CD4-positive, alpha-beta T cell treated with Interferon alpha-2 for 1 hour (primary cell): ENCODE measurements at places on chromosomes 2 and 18.

GRCh38 chr2:145592361-145592760, 1072.4 kb upstream of the ZEB2 start:
- DNase-seq, result no peak

GRCh38 chr18:11751341-11752115, 62.5 kb downstream of the GNAL start:
- DNase-seq, result no peak

GRCh38 chr2:65057391-65058052, 1.3 kb downstream of the CEP68 start:
- DNase-seq, result peak; percentile 81

DNA sequence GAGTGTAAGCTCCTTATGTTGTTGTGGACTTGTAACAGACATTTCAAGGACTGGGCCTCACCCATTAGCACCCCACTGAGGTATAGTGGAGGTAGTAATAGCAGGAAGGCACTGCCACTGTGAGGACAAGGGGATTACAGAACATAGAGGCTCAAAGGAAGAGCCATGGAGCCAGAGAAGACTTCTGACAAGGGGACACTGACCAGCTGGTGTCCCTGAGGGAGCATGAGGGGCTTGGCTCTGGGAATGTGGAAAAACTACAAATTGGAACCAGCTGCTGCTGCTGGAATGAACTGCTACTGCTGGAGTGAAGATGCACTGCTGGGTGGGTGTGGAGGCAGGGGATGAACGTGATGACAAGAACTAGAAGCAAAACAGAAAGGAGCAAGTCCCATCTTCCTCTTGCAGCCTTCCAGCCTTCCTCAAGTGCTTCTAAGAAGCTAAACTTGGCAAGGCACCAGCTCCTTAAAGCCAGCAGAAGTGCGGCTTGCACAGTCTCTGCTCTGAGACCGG, 167.3 kb upstream of the NOSTRIN start:
- no peak for DNase-seq

DNA sequence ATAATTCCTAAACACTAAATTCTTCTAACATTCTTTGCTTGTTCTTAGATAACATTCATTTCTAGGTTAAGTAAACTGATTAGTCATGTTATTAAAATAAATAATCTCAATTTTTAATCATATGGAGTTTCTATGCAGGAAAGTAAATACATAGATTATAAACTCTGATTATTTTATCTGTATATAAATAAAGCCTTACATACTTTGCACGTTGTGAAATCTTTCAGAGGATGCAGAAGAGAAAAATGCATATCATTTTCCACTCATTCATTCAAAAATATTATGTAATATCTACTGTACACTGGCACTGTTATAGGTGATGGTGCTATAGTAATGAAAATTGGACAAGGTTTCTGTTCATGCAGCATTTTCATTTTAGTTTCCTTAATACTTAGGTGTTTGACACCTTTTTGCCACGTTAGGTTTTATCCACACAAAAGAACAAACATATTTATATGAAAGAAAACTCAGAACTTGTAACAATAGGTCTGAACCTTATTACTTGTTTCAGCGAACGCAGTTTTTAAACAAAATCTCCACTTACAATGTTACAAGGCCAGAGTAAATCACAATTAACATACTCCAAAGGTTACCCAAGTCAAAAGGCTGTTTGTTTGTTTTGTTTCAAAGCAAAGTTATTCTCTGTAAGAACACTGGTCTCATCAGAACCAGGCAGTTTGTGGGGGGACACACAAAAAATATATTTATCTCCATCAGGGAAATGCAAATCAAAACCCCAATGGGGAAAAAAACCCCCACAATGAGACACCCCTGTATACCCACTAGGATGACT, 27.4 kb downstream of the ADAM17 start:
- DNase-seq, result no peak

GRCh38 chr2:42123426-42123825, 45.7 kb upstream of the EML4 start:
- DNase-seq, result no peak

DNA sequence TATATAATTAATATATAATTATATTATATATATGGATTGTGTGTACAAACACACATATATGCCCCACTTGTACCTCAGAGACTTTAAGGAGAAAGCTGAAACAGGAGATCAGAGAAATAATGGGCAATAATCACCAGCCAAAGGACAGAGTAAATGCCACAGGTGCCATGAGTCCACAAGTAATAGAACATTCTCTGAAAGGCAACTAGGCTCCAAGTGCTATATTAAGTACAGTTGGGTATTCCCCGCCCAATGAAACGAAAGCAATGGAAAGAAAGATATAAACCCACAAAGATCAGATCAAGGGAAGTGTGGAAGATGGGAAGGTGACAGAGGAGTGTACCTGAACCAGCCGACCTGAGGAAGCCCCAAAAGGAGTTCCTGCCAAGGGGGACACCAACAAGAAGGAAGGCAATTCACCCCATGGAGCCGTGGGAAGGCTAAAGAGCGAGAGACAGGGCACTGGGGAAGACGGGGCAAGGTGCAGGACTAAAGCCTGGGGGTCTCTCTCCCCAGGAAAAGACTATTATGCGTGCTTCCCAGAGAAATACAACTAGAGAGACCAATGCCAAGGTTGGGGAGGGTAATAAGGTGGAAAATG, 19.0 kb downstream of the DYM start:
- DNase-seq, result no peak

DNA sequence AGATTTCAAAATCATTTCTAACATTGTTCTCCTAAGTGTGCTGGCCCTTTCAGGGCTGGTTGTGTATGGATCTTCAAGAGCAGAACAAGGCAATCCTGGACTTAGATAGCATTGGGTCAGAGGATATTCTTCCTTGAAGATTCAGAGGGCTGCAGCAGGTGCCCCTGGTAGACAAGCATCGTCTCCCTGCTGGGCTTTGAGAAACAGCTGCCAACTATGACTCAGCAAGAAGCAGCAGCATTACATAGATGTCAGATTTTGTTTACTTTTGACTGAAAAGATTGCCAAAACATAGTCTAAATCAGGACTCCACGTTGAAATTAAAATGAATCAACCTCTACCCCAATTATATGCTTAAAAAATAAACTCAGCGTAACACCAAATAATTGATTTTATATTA, 618.8 kb downstream of the SOCS6 start:
- no peak for DNase-seq

- DNase-seq, result no peak
Observed at GRCh38 chr2:236210536-236210935, 42.4 kb upstream of the GBX2 start.

GRCh38 chr2:235271936-235272335, 221.9 kb upstream of the AGAP1 start:
- DNase-seq, result no peak

- DNase-seq, result no peak
Observed at GRCh38 chr2:125224830-125225229, 1199.7 kb downstream of the CNTNAP5 start.

DNA sequence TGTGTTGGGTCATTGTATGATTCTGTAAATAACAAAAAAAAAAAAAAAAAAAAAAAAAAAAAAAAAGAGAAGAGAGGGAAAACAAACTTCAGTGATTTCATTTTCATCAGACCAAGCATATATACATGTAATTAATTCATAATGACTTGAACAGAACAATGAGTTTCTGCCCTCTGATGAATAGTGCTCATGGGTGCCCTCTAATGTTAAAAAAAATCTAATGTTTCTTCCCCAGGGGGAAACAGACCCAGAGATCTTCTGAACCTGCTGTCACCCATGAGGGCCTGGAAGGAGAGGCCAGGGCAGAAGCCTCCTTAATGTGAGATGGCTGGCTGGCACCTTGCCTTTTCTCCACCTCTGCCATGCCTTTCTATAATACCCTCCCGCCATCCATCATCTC, 289.2 kb downstream of the ZNF521 start:
- no peak for DNase-seq

DNA sequence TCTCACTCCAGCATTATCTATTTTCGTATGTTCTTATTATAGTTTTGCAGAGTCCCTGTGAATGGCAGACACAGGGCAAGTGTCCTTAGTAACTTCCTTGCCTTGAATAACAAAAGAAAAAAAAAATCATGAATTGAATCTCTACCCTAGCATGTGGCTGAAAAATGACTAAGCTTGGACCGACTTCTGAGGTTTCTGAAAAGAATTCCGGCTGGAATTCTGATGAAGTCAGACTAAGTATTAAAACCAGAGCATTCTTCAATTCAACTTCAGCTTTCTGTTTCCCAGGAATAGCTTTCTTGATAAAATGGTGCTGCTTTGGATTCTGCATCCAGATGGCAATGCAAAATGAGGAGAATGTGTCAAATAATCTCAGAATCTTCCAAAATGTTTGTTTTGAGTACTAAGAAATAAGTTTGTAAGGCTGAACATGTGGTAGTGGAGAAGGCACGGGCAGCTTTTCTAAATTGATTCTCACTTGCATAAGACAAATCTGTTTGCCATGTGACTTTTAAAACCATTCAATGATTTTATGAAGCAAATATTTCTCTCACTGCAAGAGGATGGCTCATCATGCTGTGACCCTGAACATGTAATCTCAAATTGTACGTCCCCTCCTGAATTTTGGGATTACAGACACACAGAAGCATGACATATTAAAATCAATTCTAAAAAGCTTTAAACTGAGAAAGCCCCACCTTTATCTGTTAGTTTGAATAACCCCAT, 1462.8 kb upstream of the LRRTM1 start:
- DNase-seq, result no peak

DNA sequence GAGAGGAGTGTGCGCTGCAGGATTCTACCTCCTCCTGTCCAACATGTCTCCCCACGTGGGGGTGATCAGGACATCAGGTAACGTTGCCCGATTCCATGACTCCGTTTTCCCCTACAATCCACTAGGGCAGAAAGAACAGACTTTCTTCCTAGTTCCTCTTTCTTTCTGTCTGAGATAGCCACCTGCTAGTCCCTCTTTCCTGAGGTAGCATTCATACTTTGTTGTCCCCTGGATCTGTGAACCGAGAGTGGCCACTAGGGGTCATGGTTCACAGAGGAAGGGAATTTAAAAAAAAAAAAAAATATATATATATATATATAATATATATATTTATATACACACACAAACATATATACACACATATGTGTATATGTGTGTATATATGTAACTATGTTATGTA, 210.0 kb upstream of the ZNF521 start:
- no peak for DNase-seq

DNA sequence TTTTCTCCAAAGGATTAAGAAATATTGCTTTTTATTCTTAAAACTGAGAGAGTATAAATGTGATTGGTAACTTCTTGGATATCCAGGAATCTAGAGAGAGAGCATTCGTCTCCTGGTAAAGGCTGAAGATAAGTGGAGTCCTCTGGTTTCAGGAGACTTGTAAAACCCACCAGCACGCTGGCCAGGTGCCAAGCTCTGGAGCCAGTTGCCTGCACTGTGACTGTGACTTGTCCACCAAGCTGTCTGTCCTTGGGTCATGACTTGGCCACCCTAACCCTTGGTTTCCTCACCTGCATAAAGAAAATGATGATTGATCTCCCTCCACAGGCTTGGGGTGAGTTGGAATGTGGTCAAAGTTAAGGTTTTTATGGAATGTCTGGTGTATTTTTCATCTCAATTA, 185.4 kb upstream of the NCKAP5 start:
- DNase-seq, result no peak

- DNase-seq, result no peak
Observed at GRCh38 chr2:205187731-205188130, 494.6 kb upstream of the NRP2 start.

DNA sequence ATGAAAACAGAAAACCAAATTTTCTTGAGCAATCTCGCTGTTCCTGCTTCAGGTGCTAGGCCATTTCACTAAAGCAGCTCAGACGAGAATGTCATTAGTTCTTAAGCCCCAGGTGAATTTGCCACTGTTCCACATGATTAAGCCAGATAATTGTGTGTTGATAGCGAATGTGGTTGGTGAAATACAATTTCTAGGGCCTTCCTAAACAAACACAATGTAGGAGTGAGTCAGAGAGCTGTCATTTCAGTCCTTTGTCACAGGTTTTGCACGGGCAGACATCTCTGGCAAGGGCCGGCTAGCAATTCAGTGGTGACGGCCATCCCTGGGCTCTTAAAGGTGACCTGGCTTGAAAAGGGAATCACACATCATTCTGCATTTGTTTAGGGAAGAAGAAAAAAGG, 170.7 kb downstream of the TMEM182 start:
- no peak for DNase-seq

DNA sequence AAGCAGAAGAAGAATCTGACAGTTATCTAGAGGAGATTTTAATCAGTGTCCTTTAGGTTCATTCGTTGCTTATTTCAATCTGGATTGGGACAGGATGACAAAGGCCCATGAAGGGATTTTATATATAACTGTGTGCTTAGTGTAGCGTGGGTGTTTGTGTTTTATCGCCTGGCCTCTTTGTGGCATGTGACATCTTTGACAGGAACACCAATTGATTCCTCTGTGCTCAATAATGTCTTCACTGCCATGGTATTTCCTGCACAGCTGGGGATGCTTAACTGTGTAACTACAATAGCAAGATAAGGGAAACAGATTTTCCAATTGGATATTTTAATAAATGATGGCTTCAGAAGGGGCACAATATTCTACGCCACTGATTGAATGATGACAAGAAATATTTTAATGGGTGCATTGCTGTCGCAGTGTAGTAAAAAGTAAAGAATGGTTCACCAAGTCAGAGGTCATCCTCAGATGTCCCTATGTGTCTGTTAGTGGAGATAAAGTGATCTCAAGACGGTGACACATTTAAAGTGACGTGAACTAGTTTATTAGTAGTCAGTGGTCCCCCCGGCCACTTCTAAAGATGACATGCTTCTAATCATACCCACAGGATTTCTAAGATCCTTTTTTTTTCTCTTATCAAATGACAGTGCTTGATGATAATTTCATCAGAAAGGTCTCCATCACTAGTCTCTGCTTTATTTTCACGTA, 160.4 kb downstream of the AGAP1 start:
- DNase-seq, result no peak

DNA sequence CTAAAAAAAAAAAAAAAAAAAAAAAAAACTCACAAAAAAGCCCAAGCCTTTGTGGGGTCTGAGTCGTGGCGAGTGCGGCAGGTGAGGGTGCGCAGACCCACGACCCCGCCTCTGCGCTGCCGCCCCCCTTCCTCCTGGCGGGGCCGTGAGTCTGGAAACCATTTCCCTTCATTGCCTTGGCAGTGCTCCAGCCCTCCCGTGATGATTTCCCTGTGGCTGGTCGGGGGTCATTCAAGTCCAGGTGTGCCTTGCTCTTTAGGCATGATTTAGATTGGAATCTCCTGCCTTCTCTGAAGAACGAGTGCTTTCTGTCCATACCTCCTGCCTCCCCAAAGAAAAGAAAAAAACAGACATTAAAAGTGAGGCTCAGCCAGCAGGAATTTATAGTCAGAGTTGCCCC, 161.8 kb downstream of the FAM210A start:
- no peak for DNase-seq

DNA sequence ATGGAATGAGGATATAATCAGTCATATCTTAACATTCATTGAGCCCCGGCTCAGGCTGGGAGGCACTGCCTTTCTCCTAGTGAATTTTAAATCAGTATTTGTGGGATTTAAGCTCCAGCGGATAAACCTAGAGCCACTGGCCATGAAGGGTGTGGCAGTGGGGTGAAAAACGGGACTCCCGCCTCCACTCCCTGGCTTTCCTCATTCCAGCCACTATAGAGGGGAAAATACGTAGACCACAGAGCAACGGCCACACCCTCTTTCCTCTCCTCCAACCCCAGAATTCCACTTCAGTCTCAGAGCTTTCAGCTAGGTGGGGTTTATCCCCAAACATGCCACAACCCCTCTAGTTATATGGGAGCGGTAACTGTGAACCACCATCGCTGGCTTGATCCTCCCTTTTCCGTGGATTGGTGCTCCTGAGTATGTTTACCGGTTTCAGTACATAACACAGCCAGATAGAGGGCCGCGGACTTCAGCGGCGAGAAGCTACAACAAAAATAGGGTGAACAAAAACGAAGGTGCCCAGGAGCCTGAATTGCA, 70.6 kb upstream of the ITGB6 start:
- no peak for DNase-seq
